NCI-H345 (cell line): ENCODE measurements at places on chromosomes 1 and 21.

GRCh38 chr1:75470448-75470847 lies 140.5 kb downstream of the SLC44A5 start:
- DNase-seq, result no peak

- no peak for DNase-seq
Measured at GRCh38 chr1:204544321-204544720, 28.1 kb downstream of the MDM4 start.

GRCh38 chr21:19914028-19914427 lies 1084.2 kb upstream of the NCAM2 start:
- DNase-seq, result no peak

- DNase-seq, result no peak
Measured at GRCh38 chr21:27631471-27631870, 664.6 kb upstream of the ADAMTS5 start.

GRCh38 chr1:3903141-3904005 lies 3.3 kb upstream of the C1orf174 start:
- peak; percentile 89 for DNase-seq

DNA sequence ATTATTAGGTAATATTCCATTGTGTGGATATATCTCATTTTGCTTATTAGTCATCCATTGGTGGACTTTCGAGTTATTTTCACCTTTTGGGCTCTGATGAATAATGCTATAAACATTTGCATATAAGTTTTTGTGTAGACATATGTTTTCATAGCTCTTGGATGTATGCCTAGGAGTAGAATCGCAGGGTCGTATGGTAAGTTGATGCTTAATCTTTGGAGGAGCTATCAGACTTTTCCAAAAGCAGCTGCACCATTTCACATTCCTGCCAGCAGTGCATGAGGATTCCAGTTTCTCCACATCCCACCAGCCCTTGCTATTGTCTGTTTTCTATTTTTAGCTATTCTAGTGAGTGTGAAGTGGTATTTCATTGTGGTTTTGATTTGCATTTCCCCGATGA lies 120.3 kb upstream of the TMEM51 start:
- no peak for DNase-seq

GRCh38 chr1:58979086-58979485 lies 195.2 kb upstream of the JUN start:
- DNase-seq, result no peak

DNA sequence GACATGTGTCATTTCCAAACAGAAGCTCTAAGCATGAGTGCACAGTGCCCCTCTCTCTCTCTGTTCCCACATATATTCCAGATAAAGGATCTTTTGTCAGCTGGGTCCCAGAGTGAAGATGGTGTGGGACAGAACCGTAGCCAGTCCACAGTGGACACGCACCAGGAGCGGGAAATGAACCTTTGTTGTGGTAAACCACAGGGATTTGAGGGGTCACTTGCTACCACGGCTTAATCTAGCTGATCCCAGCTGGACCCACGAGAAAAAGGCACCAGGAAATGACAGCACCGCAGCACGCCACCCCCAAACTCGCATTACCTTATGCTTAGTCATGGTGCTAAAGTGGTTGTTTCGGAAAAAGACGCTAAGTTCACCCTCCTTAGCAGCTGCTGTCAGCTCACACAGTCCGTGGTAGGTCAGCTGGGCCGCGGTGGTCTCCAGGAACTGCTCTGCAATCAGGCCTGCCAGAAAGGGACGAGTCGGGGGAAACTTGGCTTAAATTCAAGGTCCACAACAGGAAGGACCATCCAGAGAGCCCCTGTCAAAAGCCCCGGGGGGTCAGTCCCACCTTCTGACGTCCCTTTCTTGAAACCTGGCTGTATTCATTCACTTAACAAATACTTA lies 7.5 kb downstream of the MINDY1 start:
- DNase-seq, result no peak

- DNase-seq, result no peak
Measured at GRCh38 chr1:185439727-185440415, 122.8 kb upstream of the IVNS1ABP start.

DNA sequence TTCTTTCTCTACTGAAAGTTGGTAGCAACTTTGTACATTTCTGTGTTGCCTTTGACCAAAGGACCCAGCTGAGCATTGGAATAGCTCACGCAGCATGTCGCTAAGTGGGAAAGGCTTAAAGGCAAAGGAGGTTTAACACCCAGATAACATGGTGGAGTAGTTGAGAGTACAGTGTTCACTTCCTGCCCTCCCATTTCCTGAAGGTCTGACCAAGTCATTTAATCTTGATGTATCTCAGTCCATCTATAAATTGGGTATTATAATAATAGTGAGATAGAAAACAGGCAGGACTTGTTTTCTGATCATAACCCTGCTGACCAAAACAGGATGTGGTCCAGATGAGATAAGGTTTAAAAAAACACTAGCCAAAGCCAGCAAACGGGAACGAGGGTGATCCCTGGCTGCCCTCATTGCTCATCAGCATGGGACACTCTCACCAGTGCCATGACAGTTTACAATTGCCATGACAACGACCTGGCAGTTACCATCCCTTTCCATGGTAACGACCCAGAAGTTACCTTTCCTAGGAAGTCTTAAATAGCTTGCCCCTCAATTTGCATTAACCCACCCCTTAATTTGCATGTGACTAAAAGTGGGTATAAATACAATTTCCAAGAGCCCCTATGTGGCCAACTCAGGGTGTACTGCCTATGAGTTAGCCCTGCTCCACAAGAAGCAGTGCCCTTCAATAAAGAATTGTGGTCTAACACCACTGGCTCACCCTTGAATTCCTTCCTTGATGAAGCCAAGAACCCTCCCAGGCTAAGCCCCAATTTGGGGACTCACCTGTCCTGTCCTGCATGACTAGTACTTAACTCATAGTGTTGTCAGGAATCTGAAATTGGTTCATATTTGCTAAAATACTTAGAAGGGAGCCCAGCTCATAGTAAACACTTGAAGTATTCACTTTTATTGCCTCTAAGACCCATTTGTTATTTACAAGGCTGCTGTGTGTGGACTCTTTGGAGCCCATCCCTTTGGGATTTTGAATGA lies 28.4 kb upstream of the FHAD1 start:
- no peak for DNase-seq

DNA sequence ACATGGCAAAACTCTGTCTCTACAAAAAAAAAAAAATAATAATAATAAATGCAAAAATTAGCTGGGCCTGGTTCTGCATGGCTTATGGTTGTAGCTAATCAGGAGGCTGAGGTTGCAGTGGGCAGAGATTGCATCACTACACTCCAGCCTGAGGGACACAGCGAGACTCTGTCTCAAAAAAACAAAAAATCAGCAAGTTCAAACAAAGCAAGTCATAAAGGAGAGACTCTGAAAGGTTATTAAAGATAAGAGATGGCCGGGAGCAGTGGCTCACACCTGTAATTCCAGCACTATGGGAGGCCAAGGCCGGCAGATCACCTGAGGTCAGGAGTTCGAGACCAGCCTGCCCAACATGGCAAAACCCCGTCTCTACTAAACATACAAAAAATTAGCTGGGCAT lies 28.8 kb downstream of the COP1 start:
- no peak for DNase-seq

DNA sequence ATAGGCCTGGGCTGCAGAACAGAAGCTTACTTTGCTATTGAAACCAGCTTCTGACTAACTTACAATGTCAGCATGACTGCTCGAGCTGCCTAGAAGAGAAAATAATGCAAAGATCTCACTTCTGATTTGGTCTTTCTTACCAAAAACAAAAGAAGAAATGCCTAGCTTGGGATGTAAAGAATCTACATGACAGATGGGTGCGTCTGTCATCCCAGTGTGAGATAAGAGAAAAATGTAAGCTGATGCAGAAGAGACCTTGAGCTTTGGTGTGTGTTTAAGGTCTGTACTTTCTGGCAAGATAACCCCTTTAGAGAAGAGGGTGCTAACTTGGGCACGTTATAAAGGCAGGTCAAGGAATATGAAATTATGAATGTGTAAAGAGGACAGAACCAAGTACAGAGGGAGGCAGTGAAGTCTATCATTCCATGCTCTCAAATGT lies 3.6 kb downstream of the FAM20B start:
- no peak for DNase-seq

- no peak for DNase-seq
Measured at GRCh38 chr1:191760016-191760415, 398.2 kb upstream of the RGS18 start.

DNA sequence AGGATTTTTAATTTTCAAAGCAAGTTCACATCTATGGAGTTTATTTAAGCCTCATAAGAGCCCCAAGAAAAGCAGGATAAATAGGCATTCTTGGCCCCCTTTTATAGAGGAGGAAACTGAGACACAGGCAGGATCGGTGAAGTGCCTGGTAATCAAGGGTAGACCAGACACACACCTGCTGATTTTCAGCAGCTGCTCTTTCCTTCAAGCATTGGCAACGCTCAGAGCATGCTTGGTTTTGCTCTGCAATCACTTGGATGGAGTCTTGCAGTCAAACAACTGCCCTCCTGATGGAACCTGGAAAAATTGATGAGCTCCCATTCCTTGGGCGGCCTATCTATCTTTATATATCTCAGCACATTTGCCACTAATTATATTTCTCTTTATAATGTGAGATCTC lies 478.9 kb upstream of the CAMK1G start:
- DNase-seq, result no peak

DNA sequence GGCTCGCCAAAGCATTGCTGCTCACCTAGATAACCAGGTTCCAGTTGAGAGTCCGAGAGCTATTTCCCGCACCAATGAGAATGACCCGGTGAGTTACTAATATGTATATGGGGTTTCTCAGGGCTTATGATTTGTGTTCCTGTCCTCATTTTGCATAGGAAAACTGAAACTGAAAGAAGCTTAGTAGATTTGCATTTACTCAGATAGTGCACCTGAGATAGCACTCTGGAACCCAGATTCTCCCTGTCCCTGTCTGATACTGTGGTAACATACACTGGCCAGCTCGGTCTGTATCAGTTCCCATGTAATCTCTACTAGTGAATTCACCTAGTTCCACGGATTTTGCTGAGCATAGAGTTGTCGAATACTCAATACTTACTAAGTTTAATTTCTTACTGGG lies 28.1 kb downstream of the DAP3 start:
- DNase-seq, result no peak

GRCh38 chr1:226562989-226563388 lies 14.4 kb downstream of the STUM start:
- no peak for DNase-seq

DNA sequence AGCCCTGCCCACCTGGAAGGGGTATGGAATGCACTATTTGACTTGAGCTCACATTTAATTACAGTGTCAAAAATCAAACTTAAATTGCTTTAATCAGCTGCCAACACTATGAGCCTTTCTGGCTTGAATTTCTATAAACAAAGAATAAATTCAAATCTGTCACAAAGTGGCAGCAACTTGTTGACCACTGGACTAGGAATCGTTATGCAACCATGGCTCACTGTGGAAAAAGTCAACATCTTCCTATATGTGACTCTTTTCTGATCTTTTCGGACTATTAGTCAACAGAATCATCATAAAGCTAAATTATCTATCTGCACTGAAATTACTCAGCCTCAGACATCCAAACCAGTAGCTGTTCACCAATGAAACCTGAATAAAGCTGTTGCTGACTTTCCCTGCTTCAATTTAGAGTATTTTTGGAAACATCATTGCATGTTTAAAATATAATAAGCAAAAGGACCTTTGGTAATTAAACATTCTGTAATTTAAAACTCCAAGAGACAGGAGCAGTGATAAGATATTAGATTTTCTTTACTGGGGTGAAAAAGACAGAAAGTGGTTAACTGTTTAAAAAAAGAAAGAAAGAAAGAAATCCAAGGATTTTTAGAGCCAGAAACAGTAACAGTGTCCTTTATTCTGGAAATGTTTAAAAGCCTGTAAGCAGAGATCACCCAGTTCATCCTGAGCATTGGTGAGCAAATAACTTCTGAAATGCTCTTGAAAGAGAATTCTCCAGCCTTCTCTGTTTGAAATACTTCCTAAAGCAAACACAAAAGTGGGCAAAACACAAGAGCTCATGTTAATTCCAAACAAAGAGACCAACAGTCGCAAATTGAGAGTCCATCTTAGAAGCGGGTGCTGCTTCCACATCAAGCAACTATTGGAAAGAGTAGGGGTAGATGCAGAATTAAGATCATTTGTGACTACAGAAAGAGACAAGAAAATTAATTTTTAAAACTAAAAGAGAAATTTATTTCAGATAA lies 26.2 kb upstream of the ERG start:
- no peak for DNase-seq

- no peak for DNase-seq
Measured at GRCh38 chr1:227273557-227273956, 44.7 kb downstream of the CDC42BPA start.

DNA sequence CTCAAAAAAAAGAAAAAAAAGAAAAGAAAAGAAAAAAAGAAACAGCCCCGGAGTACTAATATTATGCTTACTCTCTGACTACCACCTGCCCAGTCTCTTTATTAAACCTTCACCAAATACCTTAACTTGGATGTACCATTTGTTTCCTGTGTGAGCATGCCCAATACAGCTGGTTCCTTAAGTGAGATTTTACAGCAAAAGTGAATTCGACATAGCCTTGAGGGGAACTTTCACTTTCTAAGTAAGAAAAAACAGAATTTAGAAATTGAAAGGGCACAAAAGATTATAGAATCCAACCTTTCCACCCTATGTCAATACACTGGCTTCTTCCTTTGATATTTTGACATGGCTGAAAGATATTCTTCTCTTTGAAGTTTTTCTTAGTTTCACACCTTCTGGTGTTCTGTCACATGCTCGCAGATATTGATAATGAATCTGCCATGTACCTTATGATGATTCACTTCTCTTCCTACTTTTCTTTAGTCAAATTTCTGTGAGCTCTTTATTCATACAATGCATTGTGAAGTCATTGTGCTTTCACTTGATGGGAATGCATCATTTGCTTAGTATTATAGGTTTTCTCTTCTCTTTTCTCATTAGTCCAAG lies 5.2 kb upstream of the GIPC2 start:
- no peak for DNase-seq

DNA sequence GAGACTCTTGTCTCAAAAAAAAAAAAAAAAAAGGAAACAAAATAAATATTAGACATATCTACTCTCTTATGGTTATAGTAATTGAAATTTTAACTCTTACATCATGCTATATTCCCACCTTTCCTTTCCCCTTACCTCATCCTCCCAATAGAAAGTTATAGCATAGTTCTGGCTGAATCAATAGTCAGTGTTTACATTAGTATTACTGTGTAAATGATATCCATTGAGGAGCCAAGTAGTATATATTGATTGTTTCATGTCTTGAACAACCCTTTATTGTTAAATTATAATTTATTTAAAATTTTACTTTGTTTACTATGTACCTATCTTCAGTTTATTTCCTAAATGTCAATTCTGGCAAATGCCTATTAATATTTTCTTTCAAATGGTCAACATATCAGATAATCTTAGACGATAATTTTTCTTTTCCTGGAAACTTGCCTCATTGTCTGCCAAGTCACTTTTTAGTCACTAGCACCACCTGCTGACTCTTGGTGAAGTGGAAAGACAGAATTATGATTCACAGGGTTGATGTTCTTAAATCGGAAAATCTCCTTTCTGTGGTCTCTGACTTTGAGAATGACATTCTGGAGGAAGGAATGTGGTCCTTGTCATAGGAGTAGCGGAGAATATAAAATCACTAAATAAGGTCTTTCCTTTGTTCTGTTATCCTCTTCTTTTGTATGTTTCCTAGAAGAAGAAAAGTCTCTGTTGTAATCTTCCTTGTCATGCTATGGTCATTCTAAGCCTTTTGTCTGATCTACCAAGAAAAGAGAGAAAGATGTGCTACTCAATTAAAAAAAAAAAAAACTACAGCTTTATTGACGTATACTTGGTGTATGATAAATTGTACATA lies 8.6 kb downstream of the HJV start:
- DNase-seq, result peak; percentile 85

GRCh38 chr1:232143315-232143886 lies 486.5 kb downstream of the SIPA1L2 start:
- DNase-seq, result no peak
